ENCODE measurements at places on chromosomes 13 and 19. TPM values are rescaled to one million over a fixed set of nuclear protein-coding genes. Genes with fewer than 3 reads are reported as not detected.

- H3K27ac ChIP-seq = no peak overlapping the region
- DNase-seq = peak; percentile 78
- no peaks in the 10 kb centered on the region for H3K36me3 ChIP-seq
- H3K27me3 ChIP-seq = peaks cover 3% of the 10 kb centered on the region
- H3K4me3 ChIP-seq = no peak overlapping the region
- H3K4me1 ChIP-seq = peaks cover 29% of the 10 kb centered on the region
Measured at GRCh38 chr19:40974633-40975037, 16.4 kb upstream of the CYP2B6 start.

GRCh38 chr19:1252221-1252820, 3.9 kb downstream of the MIDN start:
- H3K4me3 ChIP-seq = peak overlapping the region; percentile 91
- peak; percentile 71 for DNase-seq
- H3K4me1 ChIP-seq = peaks cover 17% of the 10 kb centered on the region
- peaks cover 9% of the 10 kb centered on the region for H3K36me3 ChIP-seq
- H3K27me3 ChIP-seq = no peaks in the 10 kb centered on the region
- H3K27ac ChIP-seq = peak overlapping the region; percentile 88

Gene ZNF625
- 4.9 TPM for total RNA-seq

GRCh38 chr13:110410936-110411687, 104.0 kb downstream of the COL4A2 start:
- no peak for DNase-seq
- H3K36me3 ChIP-seq = no peaks in the 10 kb centered on the region
- no peak overlapping the region for H3K27ac ChIP-seq
- H3K4me1 ChIP-seq = peaks cover 8% of the 10 kb centered on the region
- H3K4me3 ChIP-seq = no peak overlapping the region

Gene ZNF98
- total RNA-seq = 0.14 TPM

DNA sequence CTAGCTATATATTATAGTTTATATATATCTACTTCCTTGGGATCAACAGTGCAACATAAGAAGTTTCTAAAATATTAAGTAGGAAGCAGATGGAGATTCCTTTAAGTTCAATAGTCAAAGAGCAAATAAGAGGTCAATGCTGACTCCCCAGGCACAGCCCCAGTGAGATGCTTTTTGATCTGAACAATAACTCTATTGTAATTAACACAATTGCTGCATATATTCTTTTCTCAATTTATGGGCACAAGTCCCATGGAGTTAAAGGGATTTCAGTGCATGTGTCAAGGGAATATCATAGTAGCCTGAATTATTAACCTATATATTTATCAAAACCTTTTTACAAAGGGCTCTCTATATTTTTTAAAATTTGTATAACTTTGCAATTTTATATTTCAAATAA, 180.8 kb downstream of the SPRY2 start:
- H3K4me1 ChIP-seq = no peaks in the 10 kb centered on the region
- no peaks in the 10 kb centered on the region for H3K36me3 ChIP-seq
- H3K27me3 ChIP-seq = no peaks in the 10 kb centered on the region
- no peak overlapping the region for H3K4me3 ChIP-seq

DNA sequence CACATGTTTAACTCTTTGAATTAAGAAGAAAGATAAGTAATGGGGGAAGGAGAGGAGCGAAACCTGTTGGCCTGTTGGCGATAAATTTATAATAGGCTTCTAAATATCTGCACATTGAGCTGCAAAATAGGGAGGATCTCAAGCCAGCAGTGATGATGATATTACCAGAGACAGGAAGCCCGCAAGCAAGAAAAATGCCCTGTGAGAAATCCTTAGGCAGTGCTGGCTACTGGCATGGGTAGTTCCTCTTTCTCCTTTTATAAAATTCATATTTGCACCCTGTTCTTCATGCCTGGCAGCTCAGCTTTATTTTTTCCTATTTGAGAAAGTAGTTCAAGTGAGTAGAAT, 858 bp upstream of the USP12 start:
- peaks cover 60% of the 10 kb centered on the region for H3K4me1 ChIP-seq
- H3K4me3 ChIP-seq = peak overlapping the region; percentile 100
- peak overlapping the region; percentile 100 for H3K27ac ChIP-seq
- H3K36me3 ChIP-seq = peaks cover 2% of the 10 kb centered on the region
- no peak for DNase-seq

Gene ZFP14
- total RNA-seq = 2.7 TPM

DNA sequence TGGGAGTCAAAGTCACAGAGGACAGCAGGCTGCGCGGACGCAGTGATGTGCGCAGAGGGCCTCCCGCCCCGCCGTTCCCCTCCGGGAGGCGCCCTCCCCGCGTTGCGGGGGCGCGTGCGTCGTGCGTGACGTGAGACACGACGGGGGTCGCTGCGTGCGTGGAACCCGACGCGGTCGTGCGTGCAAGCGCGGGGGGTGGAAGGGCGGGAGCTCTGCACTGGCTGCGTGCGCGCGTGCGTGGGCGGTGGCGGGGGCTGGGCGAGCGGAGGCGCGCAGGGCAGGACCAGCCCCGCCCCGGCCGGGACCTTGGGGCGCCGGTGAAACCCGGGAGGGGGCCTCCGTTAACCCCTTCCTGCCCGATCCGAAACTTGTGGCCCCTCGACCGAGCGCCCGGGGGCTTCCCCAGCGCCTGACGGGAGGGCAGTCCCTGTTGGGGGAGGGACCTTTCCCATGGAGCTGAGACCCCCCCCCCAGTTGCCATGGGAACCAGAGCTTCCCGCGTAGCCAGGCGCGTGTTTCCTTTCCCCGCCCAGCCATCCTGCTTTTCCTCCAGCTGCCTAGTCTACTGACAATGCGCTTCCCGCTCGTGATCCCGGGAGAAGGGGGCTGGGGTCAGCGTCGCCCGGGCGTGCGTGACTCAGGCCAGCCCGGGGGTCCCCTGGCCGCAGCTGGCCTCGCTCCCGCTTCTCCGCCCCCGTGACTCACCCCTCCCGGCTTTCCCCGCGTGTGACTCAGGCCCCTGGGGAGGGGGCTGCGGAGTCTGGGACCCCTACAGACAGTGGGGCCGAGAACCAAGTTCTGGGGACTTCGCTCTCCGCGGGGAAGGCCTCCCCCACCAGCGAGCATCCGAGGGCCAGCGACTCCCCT, 7.3 kb upstream of the HOOK2 start:
- DNase-seq = peak; percentile 97
- H3K27me3 ChIP-seq = no peaks in the 10 kb centered on the region
- peaks cover 38% of the 10 kb centered on the region for H3K4me1 ChIP-seq
- no peak overlapping the region for H3K27ac ChIP-seq
- H3K36me3 ChIP-seq = no peaks in the 10 kb centered on the region

GRCh38 chr19:20444202-20444885, 121.2 kb downstream of the ZNF737 start:
- no peak overlapping the region for H3K27ac ChIP-seq
- H3K4me3 ChIP-seq = no peak overlapping the region
- no peaks in the 10 kb centered on the region for H3K27me3 ChIP-seq
- H3K36me3 ChIP-seq = no peaks in the 10 kb centered on the region
- no peak for DNase-seq

DNA sequence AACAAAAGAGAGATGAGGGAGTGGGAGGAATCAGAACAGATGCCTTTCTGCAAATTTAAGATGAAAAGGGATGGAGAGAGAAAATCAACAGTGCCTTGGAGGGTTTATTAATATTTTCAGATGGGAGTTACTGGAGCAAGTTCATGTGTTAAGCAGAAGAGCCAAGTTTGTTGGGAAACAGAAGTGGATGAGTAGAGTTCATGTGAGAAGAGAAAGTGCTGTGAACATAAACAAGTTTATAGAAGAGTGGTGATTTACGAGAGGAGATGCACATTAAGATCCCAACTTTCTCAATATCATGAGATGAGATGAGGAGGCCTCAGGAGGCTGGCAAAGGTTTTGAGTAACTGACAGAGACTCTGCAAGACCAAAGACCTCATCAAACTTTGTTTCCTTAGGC, 274.1 kb upstream of the HTR2A start:
- H3K4me1 ChIP-seq = no peaks in the 10 kb centered on the region
- H3K4me3 ChIP-seq = no peak overlapping the region
- no peaks in the 10 kb centered on the region for H3K36me3 ChIP-seq
- H3K27me3 ChIP-seq = no peaks in the 10 kb centered on the region

GRCh38 chr19:46296722-46297461, at the start of gene HIF3A:
Gene HIF3A, plus strand, starts transcription at chr19:46297042. Its CDS starts 35 bp downstream, at chr19:46297077.
- no peaks in the 10 kb centered on the region for H3K36me3 ChIP-seq
- H3K4me1 ChIP-seq = no peaks in the 10 kb centered on the region
- no peak for DNase-seq
- H3K27me3 ChIP-seq = peaks cover 30% of the 10 kb centered on the region
- H3K4me3 ChIP-seq = no peak within 1 kb of the TSS
- H3K27ac ChIP-seq = no peak within 1 kb of the TSS

Gene LRG1
- total RNA-seq = 0.67 TPM

DNA sequence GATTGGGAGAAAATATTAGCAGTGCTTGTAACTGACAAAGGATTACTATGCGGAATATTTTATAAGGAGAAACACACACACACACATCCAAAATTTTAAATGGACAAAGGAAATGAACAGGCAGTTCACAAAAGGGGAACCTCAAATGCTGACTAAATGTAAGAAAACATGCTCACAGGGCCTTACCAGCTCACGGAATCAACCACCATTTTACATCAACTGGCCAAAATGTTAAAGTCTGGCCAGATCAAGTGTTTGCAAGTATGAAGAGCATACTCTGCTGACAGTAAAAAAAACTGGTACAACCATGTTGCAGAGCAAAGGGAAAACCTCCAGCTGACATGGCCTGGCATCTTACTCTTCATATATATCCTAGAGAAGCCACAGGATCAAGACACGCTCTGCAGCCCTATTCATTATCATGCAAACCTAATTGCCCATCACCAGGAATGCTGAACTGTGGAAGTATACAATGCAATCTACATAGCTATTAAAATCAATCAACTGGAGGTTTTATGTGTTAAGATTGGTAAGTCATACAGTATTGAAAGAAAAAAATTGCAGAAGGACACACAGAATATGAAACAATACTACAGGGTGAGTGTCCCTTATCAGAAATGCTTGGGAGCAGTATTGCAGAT, 124.4 kb downstream of the RNF17 start:
- no peaks in the 10 kb centered on the region for H3K4me1 ChIP-seq
- DNase-seq = no peak
- H3K4me3 ChIP-seq = no peak overlapping the region
- H3K36me3 ChIP-seq = no peaks in the 10 kb centered on the region
- no peak overlapping the region for H3K27ac ChIP-seq

DNA sequence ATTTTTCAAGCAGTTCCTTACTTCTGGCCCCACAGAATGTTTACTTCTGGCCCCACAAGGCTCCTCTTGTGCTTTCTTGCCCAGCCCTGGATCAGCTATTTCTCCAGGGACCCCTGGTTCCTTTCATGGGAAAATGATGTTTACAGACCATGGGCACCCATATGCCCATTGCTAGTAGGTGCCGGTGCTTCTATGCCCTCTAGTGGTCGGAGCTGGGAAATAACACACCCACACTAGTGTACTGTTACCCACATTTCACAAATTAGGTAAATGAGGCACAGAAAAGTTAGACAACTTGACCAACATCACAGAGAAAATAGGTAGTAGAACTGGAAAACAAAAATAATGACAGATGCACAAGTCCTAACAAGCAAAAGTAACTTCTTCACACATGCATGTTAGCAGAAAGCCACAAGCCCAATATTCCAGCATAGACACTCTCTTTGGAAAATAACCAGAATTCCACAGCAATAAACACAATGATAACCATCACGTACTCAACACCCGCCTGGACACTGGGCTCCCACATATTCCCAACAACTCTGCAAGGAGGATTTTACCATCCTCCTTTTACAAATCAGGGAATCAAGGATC, 1.3 kb upstream of the CEACAM6 start:
- no peak overlapping the region for H3K27ac ChIP-seq
- no peak overlapping the region for H3K4me3 ChIP-seq
- H3K4me1 ChIP-seq = peaks cover 5% of the 10 kb centered on the region
- peaks cover 63% of the 10 kb centered on the region for H3K27me3 ChIP-seq
- H3K36me3 ChIP-seq = no peaks in the 10 kb centered on the region

Gene GNA15
- 66.5 TPM for total RNA-seq

- H3K27ac ChIP-seq = no peak overlapping the region
- no peak overlapping the region for H3K4me3 ChIP-seq
Measured at GRCh38 chr13:98524793-98525192, 52.1 kb downstream of the STK24 start.

DNA sequence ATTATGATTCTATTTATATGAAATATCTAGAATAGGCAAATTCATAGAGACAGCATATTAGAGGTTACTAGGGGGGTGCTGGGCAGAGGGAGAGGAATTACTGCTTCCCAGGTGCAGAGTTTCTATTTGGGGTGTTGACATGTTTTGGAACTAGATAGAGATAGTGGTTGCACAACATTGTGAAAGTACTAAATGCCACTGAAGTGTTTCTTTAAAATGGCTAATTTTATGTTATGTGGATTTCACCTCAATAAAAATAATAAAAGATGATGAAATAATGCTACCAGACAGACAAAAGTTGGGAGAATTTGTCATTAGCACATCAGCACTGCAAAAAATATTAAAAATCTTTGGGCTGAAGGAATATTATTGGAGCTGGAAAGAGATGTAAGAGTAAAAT, 63.4 kb downstream of the SLC6A16 start:
- H3K27ac ChIP-seq = no peak overlapping the region
- H3K4me1 ChIP-seq = no peaks in the 10 kb centered on the region
- H3K4me3 ChIP-seq = no peak overlapping the region
- peaks cover 14% of the 10 kb centered on the region for H3K27me3 ChIP-seq
- peaks cover 17% of the 10 kb centered on the region for H3K36me3 ChIP-seq

DNA sequence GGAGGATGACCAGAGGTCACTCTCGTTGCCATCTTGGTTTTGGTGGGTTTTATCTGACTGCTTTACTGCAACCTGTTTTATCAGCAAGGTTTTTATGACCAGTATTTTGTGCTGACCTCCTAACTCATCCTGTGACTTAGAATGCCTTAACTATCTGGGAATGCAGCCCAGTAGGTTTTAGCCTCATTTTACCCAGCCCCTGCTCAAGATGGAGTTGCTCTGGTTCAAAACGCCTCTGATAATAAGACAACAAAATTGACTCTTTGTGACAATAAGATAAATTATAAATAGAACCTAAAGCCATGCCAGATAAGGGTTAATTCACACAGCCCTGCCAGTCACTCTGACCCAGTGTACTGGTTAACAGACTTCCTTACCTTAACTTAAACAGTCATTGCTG, 267.7 kb upstream of the MAB21L1 start:
- H3K4me3 ChIP-seq = no peak overlapping the region
- H3K27me3 ChIP-seq = no peaks in the 10 kb centered on the region
- no peak for DNase-seq
- no peaks in the 10 kb centered on the region for H3K36me3 ChIP-seq
